ENCODE measurements at places on chromosomes 5 and 9.
A peak's percentile ranks its signal among the peaks of the same experiment; 100 is the strongest.

- no peak for DNase-seq
Measured at GRCh38 chr5:167840527-167841130, 450.8 kb upstream of the WWC1 start.

GRCh38 chr5:91022518-91022917 lies 360.6 kb downstream of the ARRDC3 start:
- no peak for DNase-seq

DNA sequence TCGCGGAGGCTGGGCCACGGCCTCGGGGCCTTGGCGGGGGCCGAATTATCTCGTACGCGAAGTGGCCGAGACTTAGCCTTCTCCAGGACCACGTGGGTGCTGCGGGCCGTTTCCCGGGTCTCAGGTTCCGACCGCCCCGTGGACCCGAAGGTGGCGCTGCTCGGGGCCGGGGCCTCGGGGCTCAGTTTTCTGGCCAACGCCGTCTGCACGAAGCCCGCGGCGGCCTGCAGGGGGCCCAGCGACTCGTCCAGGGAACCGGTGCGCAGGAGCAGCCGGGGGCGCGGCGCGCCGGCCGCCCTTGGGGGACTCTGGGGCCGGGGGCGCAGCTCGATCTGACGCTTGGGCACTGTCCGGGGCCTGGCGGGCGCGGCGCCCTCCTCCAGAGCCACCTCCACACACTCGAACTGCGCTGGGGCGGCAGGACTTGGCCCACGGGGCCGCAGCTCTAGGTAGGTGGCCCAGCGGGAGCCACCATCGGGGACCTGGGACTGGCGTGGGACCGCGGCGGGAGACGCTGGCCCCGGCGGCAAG lies 716 bp downstream of the PROB1 start:
- DNase-seq = peak; percentile 78

- DNase-seq = no peak
Measured at GRCh38 chr5:54895816-54896341, 89.5 kb downstream of the ESM1 start.

- DNase-seq = no peak
Measured at GRCh38 chr5:1291611-1292080, 3.2 kb downstream of the TERT start.
